NCI-H510A treated with DMSO at 0.1 percent for 48 hours (cell line): ENCODE measurements at places on chromosomes 3 and 15.
A peak's percentile ranks its signal among the peaks of the same experiment; 100 is the strongest.

DNA sequence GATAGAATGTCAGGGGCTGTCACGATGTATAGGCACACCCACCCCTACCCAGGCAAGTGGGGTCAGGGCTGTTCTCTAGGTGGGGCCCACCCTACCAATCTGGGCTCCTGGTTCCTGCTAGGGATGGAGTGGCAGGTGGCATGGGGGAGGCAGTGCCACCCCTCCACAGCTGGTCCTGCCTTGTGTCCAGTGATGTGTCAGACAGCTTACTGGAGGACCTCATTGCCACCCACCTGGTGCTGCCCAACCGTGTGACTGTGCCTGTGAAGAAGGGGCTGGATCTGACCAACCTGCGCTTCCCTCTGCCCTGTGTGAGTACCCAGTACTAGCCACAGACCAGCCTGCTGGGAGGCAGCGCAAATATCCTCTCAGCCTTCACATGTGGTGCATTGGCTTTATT is 27.5 kb downstream of the ESYT3 start:
- no peak for DNase-seq

- DNase-seq, result no peak
Measured at GRCh38 chr3:69082361-69082760, 2.2 kb upstream of the UBA3 start.

- DNase-seq, result peak; percentile 33
Measured at GRCh38 chr3:17852217-17852616, 109.8 kb upstream of the TBC1D5 start.

GRCh38 chr3:8766148-8766547 is 3.3 kb downstream of the OXTR start:
- no peak for DNase-seq

- DNase-seq, result no peak
Measured at GRCh38 chr3:184140436-184140835, 5.3 kb downstream of the EIF2B5 start.
